ENCODE measurements at places on chromosomes 5 and 9.
A peak's percentile ranks its signal among the peaks of the same experiment; 100 is the strongest.

GRCh38 chr5:149671544-149671943, 58.6 kb upstream of the PPARGC1B start:
- no peak for DNase-seq

DNA sequence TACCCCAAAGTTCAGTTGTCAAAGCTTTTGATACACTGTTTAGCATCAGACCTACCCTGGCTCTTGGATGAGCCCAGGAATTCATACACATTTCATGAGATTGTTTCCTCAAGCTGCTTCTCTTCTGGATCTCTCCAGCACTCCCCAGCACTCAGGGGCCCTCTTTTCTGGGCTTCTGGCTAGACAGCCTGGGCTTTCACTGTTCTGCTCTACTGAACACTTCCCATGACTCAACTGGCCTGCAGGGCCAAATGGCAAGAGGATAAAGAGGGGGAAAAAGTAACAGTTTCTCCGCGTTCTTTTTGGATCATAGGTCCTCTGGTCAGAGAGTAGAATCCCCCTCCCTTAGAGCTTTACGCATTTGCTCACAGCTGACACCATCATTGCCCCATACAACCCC, 20.9 kb upstream of the LURAP1L start:
- DNase-seq, result no peak

- no peak for DNase-seq
Measured at GRCh38 chr9:9924376-9924775, 688.4 kb downstream of the PTPRD start.

- no peak for DNase-seq
Measured at GRCh38 chr5:141640051-141640415, 3.2 kb downstream of the RELL2 start.

GRCh38 chr5:94577466-94578245, 40.7 kb downstream of the KIAA0825 start:
- no peak for DNase-seq

DNA sequence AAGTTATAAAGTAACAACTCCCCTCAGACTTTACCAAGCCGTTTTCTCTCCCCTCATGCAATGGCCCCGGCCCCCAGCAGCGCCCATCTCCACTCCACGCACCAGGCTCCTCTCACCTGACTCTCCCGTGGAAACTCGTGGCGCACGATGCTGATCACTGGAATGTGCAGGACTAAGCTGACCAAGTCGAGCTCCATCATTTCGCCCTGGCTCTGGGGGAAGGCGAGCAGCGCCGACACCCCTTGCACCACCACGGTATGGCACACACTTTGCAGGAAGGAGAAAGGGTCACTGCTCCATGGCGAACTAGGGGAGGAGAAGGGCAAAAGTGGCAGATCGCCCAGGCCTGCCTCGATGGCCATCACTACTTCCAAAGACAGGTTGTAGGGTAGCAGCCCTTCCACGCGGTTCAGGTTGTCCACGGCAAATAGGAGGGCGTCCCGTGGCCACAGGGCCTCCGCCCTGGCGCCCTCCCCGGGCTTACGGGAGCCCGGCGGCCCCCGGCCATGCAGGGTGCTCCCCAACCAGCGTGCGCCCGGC, 1.2 kb downstream of the GRIN3A start:
- DNase-seq, result no peak

GRCh38 chr9:28888806-28889205, 1315.5 kb upstream of the C9orf72 start:
- no peak for DNase-seq

DNA sequence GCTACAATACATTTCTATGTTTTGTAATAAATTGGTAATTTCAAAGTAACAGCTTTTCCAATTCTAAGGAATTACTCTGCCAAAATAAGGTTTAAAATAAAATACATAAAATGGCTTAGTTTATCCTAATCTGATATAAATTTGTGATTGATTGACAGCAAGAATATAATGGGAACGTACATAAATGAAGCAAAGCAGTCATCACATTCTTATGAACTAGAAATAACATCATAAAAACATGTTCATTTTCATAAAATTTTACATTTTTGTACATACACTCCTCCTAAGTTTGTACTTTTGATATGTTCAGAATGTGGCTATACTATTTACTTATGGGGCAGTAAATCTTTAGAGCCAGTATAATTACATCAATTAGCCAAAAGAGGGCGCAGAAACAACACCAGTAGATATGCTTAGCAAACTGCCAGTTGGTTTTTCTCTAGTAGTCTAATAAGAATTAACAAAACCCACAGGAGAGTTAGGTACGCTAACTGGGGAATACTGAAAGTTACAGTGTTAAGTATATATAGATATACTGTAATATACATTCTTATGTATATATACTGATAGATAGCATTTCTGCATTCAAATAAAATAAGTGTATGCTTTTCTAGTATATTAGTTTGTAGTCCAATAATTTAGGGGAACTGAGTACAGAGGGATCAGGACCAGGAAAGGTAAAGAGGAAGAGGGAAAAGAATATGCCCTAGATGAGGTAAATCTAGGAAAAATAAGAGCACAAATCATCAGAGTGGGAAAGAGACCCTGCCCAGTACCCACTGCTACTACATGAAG, 76.8 kb downstream of the ZDHHC21 start:
- DNase-seq, result peak; percentile 12

- DNase-seq, result no peak
Measured at GRCh38 chr9:109568568-109569210, 70.6 kb upstream of the PTPN3 start.

DNA sequence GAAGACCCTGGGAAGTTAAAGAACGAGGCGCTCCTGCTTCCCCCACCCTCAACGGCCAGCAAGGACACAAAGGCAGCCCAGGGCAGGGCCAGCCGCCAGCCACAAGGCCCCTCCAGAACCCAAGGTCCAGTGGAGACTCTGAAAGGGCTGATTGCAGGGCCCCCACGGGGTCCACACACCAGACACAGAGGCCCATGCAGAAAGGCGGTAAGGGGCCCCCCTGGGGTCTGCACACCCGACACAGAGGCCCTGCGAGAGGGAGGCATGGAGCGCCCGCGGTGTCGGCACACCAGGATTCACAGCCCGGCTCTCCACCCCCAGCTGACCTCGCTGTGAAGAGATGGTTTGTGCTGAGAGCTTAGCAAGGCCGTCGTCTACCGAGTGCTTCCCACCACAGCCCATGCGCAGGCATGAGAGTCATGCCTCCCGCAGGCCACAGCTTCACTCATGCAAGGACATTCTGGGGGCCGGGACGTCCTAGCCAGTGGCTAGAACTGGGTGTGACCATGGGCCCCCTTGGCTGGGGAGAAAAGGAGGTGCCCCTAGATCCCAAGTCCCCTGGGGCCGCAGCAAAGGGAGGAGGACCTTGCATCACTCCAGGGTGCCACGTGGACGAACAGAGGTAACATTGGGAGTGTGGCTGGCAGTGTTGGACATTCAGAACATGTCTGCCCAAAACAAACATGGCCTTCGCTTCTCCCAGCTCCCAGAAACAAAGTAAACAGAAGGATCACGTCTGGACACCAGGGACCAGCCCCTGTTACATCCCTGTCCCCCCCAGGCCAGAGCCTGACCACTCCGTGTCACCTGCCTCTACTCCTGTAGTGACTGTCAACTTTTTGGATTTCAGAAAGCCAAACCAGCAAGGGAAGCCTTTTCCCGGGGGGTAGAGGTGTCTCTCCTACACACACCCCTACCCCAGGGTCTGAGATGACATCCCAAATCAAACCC, 9.8 kb downstream of the BRD3 start:
- no peak for DNase-seq

- no peak for DNase-seq
Measured at GRCh38 chr9:89493181-89493580, 4.7 kb downstream of the SEMA4D start.

DNA sequence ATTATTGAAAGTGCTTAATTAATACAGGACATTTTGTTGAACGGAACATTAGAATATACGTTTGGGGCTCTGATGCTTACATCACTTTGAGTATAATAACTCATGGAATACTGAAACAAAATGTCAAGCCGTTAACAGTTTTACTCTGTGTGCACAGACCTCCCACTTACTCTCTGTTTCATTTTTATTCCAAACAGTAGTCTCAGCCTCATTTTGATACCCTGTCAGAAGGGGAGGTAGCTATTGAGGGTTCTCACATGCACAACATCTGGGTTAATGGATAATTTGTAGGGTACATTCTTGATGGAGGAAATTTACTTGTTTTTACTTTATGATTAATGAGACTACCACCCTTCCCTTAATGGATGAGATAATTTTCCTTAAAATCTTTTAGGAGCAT, 59.0 kb downstream of the SCAMP1 start:
- DNase-seq, result no peak

DNA sequence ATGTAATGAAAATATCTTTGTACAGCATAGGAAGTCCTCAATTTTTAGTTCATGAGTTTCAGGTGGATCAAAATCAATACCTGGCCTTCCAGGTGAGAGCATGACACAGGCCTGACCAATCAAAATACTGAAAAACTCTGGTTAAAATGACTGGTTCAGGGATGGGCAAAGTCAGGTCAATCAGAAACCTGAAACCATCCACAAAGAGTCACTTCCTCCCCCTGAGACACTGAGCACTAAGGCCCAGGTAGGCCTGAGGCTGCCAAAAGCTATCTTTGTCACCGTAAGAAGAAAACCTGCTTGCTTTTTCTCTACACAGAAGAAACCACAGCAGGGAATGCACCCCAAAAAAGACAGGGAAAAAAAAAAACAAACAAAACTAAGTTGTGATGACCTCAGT, 444.8 kb downstream of the TLR4 start:
- no peak for DNase-seq

- peak; percentile 10 for DNase-seq
Measured at GRCh38 chr9:30039712-30040111, 2344.7 kb upstream of the ACO1 start.

DNA sequence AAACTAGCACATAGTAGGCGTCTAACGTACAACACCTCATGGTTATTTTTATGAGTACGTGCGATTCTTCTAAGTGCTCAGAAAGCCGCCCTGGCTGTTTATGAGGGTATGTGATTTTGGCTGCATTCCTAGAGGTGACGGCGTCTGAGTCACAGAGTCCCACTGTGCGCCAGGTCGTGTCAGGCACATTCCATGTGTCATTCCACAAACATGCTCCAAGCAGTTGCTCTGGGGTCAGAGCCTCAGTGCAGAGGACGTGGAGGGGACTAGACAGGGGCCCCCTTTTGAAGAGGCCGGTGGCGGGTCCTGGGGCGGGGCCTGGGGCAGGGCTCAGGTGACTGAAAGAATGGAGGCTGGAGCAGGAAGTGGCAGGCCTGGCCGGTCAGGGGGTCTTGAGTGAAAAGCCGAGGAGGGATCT, 51.9 kb downstream of the NEK6 start:
- no peak for DNase-seq

All from SK-N-SH (cell line).